Keratinocyte (primary cell): ENCODE measurements at places on chromosomes 11 and 22. TPM values are rescaled to one million over a fixed set of nuclear protein-coding genes. Genes with fewer than 3 reads are reported as not detected.

Gene MMP13
- polyA plus RNA-seq: 0.05 TPM in 1 of 3 replicates, not detected in the others

Gene NLRX1
- 8.1 to 11.3 TPM (median 9.0 TPM) in 3 replicates for polyA plus RNA-seq

DNA sequence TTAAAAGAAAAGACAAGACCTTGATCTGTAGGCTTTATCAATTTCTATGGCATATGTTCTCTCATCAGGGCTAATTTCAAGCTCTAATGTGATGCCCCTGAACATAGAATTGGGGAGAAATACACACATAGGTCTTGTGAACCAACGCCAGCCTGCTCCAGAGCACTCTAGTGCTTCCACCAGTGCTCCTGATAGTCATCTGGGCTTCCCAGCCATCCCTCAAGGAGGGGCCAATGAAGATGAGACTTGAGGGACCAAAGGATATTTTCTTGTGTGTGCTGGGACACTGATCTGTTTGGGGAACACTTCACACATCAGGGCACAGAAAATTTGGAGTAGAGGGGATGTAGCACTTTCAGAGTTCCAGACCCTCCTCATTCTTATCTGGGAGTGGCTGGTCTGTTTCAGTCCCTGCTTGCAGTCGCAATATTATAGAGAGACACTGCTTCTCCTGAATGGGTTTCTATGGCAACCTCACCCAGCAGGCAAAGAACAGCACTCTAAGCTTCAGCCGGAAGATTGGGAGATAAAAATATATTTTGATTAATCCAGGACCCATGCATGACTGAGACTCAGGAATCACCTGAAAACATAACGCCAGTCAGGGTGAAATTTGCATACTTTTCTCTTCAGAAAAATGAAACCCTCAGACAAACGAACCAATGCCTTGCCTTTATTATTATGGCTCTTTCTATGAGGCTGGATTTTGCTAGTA lies 28.4 kb upstream of the SCN3B start:
- no peak for DNase-seq

GRCh38 chr22:37343348-37343747 lies 61.0 kb downstream of the CYTH4 start:
- no peak for DNase-seq

DNA sequence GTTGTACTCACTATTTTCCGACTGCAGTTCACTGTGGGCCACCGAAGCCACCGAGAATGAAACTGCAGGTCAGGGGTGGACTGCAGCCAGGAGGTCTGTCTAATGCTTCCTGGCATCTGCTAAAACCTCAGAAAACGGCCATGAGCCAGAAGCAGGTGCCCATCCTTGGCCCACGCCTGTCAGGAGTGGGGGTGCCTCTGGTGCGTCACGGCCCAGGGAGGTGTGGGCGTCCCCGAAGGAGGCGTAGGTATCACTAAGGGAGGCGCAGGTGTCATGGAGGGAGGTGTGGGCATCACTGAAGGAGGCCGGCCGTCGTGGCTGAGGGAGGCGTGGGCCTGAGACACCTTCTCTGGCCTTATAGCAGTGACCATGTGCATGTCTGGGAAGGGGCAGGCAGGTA lies 456.2 kb downstream of the TBC1D22A start:
- no peak for DNase-seq

DNA sequence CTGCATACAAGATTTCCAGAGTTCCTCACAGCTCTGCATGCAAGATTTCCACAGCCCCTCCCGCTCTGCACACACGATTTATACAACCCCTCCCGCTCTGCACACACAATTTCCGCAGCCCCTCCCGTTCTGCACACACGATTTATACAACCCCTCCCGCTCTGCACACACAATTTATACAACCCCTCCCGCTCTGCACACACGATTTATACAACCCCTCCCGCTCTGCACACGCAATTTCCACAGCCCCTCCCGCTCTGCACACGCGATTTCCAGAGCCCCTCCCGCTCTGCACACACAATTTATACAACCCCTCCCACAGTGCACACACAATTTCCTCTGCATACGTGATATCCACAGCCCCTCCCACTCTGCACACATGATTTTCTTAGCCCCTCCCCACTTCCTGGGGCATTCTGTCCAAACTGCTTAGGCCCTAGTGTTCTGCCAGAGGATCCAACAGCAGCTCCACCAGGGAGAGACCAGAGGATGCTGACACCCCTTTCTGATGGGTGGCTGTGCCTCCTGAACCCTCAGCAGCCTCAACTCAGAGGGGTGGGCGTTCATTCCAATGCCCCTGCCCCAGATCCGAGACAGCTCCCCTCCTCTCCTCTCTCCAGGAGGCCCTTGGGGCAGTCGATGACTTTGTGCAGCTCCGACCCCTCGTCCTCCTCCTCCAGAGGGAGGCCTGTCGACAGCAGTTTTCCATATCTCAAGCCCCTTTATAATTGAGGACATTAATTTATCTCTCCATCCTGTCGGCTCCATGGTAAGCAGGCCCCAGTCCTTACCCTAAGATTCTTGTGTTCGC lies 671.7 kb downstream of the BRD1 start:
- no peak for DNase-seq

DNA sequence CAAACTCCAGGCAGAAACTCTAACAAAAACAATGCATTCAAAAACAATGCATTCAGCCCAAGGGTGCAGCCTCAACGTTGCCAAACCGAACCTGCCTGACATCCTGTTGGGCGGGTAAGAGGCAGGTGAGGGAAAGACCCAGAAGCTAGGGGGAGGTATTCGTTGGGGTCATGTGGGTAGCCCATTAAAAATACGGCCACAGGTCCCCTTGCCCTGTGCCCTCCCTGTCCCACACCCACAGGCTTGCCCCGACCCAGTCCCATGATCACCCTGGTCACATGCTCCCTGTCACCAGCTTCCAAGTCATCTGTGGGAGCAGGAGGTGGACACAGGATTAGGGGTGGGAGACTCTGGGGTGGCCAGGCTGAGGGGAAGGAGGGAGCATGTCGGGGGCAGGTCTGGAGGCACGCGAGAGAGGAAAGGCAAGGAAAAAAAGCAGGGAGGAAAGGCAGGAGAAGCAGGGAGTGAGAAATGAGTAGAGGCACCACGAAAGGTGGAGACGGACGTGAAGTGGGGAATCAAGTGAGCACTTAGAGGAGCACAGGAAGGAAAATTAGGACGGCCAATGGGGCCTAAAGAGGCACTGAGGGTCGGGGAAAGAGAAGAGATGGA lies 683 bp downstream of the PLA2G6 start:
- no peak for DNase-seq
